ENCODE measurements at places on chromosomes 16 and 17.

- DNase-seq = peak; percentile 34
These were observed 88.2 kb downstream of the IRF8 start for GRCh38 chr16:85986931-85987749.

- no peak for DNase-seq
These were observed 10.1 kb downstream of the ST6GALNAC2 start for GRCh38 chr17:76575570-76575969.

DNA sequence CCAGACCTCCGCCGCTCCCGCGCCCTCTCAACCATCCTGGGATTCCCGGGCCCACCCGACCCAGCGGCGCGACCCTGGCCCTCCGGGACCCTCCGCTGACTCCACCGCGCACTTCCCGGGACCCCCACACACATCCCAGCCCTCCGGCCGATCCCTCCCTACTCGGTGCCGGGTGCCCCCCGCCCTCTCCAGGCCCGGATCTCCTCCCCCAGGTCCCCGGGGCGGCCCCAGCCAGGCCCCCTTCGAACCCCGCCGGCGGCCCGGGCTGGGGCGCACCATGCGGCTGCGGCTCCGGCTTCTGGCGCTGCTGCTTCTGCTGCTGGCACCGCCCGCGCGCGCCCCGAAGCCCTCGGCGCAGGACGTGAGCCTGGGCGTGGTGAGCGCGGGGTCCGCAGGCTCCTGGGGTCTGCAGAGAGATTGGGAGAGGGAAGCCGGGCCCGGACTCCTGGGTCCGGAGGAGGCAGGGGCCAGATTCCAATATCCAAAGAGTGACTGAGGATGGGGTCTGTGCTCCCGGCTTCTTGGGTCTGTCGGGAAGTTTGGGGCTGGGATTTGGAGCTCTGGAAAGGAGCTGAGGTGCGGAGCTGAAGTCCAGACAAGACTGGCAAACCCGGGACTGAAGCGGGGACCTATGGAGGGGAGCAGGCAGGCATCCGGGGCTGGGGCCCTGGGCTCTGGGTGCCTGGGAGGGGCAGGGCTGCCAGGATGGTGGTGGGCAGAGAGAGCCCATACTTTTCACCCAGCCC, 453 bp downstream of the MMP25 start:
- DNase-seq = no peak

DNA sequence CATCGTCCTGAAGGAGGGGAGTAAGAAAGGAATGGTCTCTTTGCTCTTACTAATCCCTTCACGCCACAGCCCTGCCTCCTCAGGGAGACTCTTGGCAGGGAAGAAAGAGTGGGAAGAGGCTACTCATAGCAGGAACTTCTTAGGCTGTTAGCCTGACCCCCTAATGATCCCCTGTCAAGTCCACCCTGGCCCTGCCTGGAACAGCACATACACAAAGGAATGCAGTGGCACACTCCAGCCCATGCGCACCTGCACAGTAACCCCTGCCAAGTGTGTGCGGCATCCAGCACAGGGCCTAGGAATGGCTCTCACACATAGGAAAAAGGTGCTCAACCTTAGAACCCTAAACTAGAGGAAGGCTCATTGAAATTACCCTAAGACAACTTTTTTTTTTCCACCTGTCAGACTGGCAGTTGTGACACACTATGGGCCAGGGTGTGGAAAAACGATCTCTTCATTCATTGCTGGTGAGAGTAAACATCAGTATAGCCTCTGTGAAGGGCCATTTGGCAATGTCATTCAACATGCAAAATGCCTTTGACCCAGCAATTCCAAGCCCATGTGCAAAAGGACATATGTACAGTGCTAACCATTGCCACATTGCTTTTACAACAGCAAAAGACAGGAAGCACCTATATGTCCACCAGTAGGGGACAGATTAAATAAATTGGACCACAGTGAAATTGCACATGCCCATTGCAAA, 50.1 kb downstream of the PIMREG start:
- DNase-seq = no peak

DNA sequence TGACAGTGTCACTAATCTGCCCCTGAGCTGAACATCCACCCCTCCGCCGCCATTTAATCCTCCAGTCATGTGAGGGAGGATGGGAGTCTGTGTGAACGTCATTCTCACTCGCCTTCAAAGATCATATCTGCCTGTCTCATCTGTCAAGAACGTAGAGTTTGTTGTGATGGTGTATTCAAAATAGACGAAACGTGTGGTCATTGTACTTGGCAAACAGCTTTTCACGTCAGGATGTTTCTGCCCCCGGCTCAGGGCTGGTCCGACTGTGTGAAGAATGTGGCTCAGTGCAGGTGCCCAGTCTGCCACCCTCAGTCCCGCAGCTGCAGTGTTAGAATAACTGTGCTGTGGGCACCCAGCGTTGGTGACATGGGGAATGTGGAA, 148.0 kb downstream of the KCNJ12 start:
- no peak for DNase-seq

- DNase-seq = no peak
These were observed 43.6 kb upstream of the MED9 start for GRCh38 chr17:17433000-17433703.

DNA sequence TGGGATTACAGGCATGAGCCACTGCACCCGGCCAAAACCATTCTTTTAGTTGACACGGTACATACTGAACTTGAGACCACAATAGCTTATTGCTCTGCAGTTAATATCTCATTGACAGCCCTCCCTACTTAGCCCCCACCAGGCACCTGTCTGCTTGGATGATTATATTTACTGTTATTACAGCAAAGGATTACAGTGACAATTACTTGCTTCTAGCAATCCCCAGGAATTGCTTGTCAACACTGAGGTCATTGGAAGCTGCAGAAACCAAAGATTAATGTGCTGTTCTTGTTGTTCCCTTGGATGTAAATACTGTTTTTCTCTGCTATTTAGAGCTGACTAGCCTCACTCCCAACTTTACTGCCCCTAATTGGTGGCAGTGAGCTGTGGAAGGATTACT, 211.2 kb downstream of the LGALS9B start:
- no peak for DNase-seq

GRCh38 chr17:68491381-68492231, 20.6 kb upstream of the PRKAR1A start:
- DNase-seq = no peak

DNA sequence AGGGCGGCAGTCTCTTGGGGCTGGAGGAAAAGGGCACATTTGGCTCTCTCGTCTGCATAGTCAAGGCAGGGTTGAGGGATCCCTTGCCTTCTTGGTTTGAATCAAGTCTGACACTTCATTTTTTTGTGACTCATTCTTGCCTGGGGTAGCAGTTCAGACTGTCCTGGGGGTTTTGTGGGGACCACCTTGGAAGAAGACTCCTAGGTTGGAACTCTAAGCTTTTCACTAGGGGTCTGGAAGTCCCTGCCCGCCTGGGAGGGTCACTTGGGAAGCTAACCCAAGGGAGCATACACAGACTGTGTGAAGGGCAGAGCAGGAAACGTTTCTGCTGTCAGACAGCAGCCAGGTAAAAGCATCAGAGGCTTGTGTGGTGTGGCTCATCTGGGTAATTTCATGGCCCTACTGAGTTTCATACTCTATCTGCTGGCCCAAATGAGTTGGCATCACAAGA, 11.3 kb downstream of the YPEL2 start:
- DNase-seq = no peak

GRCh38 chr17:77352441-77352840, 211.7 kb downstream of the SEC14L1 start:
- DNase-seq = no peak

- no peak for DNase-seq
These were observed 565.1 kb upstream of the SALL1 start for GRCh38 chr16:51716195-51716594.

DNA sequence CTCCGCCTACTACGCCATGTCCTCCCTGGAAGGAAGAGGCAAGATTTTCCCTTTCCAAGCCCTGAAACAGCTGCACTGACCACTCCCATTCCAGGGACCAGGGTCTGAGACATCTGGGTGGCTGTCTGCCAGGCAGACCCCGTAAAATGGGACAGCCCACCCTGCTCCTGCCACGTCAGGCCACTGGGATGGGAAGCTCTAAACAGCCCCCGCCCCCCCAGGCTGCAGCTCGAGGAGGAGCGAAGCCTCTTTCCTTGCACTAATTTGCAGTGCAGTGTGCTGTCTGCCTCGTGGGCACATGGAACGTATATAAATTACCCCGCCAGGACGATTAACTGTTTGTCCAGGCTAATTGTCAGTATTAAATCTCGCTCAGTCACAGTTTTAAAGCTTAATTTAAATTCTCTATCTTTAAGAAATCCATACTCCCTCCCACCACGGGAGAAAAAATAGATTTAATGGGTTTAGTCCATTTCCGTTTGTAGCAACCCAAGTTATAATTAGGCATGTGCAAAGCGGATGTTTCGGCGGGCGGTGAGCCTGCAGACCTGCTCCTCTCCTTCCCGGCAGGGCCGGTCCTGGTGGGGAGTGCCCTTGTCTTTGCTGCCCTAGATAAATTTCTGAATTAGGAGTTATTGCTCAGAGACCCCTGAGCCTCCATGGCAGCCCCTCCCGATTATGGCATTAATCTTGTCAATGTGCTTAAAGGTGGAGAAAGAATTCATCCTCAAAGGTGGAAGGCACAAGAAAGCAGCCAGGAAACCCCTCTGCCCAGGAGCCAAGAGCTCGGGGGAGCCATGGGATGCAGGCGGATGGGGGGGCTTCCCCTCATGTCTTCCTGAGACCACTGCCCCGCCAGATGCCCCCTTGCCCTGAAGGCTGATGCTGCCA, 268.0 kb upstream of the TNRC6C start:
- DNase-seq = peak; percentile 17

DNA sequence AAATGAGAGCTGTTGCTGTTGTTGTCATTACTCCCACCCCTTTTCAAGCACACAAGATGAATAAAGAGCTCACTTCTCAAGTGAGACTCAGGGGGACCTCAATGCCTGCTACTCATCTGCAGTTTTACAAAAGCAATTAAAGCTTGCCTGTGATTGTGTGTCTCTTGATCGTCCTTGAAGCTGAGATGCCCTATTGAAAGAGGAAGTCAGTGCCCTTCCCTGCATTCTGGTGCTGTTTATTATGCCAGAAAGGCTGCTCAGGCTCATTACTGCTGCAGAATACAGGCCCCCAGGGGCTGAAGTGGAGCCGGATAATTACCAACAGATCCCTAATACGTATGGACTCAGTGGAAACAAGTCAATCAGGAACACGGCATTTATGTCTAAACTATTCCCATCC, 147.2 kb downstream of the HS3ST2 start:
- DNase-seq = no peak

DNA sequence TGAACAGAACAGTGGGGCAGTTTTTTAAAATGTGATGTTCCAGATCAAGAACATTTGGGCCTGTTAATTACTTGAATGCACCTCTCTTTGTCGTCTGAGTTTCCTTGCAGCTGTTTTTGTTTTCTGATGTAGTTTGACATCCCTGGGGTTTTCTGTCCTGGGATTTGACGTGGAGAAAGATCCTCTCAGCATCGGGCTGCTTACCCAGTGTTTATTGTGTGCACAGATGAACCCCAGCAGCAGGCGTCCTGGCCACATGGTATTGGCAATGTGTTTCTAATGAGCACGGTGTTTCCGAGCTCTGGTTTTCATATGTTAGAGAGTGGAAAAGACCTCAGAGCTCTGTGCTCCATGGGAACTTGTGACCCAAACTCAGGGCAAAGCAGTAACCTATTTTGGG, 191.1 kb upstream of the IRX3 start:
- no peak for DNase-seq

GRCh38 chr16:30052671-30053372, 12.7 kb upstream of the ALDOA start:
- DNase-seq = peak; percentile 91

DNA sequence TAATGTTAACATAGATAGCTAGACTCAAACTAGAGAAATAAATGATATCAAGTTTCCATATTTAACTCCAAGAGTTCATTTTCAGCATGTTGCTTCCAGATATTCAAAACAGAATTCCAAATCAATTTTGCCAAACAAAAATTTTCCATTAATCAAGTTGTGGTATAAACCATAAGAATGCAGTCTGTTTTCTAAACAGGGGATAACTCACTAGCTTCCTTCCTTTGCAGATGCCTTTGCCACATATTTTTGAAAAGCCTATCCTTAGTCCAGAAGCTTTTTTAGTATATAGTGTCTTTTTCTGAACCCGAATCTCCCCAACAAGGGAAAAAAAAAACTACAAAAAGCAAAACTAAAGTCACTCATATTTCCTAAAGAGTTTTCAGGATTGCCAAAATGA, 61.5 kb downstream of the HELZ start:
- no peak for DNase-seq

DNA sequence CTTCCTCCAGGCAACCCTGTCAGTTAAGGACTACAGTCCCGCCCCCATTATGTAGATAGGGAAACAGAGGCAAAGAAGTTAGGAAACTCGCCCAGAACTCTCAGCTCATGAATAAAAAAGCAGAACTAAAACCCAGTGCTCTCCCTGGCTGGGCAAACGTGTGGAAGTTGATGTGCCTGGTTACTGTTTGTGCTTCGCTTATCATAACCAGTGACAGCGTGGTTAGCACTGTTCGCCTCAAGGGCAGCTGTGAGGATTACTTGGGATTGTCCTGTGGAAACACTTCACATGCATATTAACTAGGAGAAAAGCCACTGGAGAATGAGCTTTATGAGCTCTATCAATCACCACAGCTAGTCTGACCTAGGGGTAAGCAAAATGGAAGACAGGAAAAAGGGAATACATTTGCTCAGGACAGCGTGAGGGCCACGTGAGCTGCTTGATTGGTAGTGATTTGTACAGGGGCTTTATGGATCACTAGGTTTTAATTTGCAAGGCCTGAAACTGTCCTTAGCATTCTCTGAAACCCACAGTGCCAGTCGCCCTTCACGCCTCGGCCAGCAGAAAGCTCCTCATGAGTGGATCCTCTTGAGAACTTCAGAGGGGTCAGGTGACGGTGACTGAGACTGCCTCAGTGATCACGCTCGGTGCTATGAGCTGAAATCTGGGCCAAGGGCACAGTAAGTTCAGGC, 19.9 kb downstream of the CYB5D2 start:
- DNase-seq = no peak

DNA sequence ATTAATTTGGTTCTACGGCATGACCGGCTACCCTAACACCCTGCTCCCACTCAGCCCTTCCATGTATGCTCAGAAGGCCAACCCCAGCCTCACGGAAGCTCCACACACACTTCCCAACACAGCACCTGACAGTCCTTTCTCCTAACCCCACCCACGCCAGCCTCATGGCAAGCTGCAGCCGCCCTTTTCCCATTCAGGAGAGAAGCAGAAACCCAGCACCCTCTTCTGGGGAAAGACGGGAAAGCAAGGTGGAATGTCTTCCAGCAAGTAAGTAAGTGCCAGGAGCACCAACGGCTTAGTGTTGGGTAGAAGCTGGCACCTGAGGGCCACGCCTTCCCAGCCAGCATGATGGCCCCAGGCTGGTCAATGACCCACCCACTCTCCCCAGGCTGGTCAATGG, 32.1 kb downstream of the ABR start:
- no peak for DNase-seq

GRCh38 chr16:15571557-15571956, 71.4 kb downstream of the MARF1 start:
- DNase-seq = no peak

- DNase-seq = no peak
These were observed 590 bp downstream of the KRT33B start for GRCh38 chr17:41369023-41369422.

Data from CD4-positive, alpha-beta T cell treated with Interleukin-10 for 1 hour (primary cell).